ENCODE measurements at places on chromosomes 5 and 9.

DNA sequence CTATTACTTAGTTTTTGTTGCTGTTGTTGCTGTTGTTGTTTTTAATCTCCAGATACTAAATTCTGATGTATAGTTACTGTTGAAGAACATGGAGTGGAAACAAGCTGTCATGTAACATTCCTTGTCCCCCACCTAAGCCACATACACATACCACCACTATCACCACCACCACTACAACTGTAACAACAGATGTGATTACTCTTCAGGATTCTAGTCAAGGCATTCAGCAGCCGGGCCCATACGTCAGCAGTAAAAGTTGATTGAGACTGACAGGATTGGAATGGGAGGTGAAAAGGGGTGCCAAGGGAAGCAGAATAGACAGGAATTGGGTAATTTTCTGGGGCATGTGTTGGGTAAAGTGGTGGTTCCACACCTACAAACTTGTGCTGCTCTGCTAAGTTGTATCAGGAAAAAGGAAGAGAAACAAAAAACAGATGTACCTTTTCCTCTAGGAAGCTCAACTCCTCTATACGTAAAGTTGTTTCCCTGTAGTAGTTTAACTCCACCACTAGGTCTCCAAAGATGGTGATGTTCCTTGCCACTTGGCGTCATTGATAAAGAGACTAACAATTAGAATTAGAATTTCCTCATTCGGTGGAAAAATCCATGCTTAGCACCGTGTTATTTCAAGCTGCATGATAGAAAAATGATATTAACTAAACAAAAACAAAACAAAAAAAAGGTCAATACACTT, 138.6 kb downstream of the ARRDC3 start:
- ATAC-seq = no peak

GRCh38 chr5:83374547-83374946, 97.0 kb upstream of the VCAN start:
- ATAC-seq = no peak

DNA sequence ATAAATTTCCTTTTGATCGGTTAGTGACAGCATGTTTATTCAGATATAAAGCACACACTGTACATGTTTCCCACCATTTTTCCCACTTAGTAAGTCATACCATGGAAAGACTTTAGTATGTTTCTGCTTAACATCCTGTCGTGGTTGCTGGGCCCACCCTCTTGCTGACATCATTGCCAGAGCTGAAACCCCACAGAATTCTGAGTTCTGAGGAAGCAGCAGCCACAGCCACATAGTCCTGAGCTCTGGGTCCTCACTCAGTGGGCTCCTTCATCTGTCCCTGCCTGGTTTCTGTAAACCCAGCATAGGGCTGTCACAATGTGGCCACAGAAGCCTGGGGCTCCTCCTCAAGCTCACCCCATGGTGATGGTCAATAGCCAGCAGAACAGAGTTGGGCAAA, 441.5 kb downstream of the ENC1 start:
- ATAC-seq = peak; percentile 38

GRCh38 chr5:137181667-137182066, 317.5 kb downstream of the SPOCK1 start:
- ATAC-seq = no peak

GRCh38 chr5:139454568-139455290, 7.8 kb downstream of the ECSCR start:
- ATAC-seq = no peak

DNA sequence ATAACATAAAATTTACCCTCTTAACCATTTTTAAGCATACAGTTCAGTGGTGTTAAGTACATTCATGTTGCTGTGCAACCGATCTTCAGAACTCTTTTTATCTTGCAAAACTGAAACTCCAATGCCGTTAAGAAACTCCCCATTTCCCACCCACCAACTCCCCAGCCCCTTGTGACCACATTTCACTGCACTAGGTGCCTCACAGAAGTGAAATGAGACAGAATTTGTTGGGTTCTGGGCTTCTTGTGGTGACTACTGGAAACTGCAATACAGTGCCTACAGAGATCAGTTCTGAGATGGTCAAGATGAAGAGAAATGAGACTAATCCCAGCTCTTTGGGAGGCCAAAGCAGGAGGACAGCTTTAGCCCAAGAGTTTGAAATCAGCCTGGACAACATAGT, 202.1 kb upstream of the SLC30A5 start:
- ATAC-seq = peak; percentile 41

GRCh38 chr5:145830594-145830993, 4.5 kb downstream of the PRELID2 start:
- no peak for ATAC-seq

DNA sequence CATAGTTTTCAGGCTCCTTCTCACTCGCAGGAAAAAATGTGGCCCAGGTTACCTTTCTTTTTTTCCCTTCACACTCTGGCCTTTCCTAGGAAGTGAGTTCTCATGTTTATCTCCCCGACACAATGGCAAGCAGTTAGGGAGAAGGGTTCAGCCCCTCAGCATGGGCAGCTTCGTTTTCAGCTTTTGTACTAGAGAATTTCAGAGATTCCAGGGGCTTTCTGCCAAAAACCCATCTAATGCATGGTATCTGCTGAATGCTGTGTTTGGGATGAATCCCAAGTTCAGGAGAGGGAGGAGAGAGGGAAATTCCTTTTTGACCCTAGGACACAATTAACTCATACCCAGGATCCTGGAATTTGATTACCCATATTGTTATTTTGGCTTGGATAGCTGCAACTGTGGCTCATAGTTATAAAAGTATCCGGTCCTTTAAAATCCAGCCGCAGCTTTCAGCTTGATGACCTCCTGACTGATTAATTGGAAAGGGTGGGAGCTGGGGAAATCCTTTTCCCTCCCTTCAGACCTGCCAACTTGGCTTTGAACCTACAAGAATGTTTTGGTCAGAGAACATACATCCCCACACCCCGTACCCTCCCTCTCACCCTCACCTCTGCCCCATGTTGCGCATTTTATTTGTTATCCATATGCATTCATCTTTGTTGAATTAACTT, 78.4 kb downstream of the TMEM252 start:
- ATAC-seq = no peak
